Cerebellum (tissue), 4 donors: ENCODE measurements at places on chromosomes 5 and 9.

- DNase-seq = no peak
These were observed 49.3 kb downstream of the COL15A1 start for GRCh38 chr9:98992885-98993569.

GRCh38 chr9:122988920-122989621 lies 44.4 kb upstream of the GPR21 start:
- DNase-seq = no peak

GRCh38 chr5:84327591-84327990 lies 57.1 kb downstream of the EDIL3 start:
- no peak for DNase-seq

DNA sequence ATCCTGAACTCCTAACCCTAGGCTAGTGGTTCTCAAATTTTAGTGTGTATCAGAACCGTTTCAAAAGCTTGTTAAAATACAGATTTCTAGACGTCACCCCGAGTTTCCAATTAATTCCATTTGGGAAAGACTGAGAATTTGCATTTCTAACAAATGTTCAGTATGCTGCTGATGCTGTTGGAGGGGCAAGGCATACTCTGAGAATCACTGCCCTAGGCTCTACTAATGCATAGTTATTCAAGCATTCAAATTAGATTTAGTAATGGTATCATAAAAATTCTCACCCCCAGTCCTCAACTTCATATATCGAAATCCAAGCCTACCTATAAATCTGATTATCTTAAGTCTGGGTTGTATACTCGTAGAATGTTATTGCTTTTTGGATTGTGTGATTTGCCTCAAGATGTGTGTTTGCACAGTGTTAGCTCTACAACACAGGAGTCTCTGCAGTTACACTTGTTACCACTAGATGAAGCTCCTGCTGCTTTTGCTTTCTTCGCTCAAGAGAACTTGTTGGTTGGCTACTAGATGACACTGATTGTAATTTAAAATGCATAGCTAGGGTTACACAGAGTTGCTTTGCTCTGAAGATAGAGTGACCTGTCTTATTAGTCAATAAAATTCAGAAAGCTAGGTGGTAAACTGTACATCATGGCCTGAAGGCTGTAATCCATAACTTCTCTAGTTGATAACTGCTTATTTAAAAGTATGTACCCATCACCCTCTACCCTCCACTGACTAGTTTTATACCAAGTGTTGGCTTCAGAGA lies 7.5 kb upstream of the ERAP2 start:
- peak; percentile 73 for DNase-seq

GRCh38 chr9:74672237-74672636 lies 175.1 kb downstream of the RORB start:
- no peak for DNase-seq

DNA sequence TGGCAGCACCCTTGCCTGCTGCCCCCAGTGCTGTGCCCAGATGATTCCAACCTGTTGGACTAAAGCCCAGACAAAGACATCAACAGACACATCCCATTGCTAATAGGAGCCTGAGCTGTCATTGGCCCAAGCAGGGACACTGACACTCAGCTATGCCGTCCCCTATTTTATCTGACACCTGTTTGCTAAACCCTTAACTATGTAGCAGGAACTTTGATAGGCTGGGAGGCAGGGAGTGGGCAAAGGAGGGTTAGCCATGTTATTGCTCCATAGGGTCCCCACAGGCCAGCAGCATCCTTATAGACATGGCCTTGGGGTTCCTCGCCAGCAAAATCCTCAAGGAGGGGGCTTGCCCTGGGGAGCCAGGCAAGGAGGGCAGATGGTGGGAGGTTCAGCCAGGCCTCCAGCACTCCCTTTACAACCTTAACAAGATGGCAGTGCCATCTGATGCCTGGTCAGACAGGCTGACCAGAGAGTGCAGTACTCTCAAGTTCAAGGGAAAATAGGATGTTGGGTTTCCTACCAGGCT lies 50.4 kb upstream of the CDKN2AIPNL start:
- no peak for DNase-seq

DNA sequence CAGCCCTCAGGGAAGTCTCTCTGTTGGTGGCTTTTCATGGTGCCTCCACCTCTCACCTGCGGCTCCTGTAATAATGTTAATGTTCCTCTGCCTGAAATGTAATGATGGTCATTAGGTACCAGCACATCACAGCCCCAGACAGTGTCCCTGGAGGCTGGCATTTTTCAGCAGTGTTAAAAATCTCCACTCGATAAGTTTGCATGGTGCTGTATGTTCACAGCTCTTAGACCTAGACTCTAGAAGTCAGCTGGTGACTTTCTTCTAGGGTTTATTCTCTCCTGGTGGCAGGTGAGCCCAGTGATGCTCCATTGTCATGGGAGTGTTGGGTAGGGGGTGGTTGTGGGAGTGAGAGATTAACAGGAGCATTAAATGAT lies 53.1 kb downstream of the GPR107 start:
- DNase-seq = no peak

GRCh38 chr5:124849774-124850173 lies 103.3 kb upstream of the ZNF608 start:
- no peak for DNase-seq

GRCh38 chr9:110994771-110995241 lies 43.5 kb downstream of the LPAR1 start:
- DNase-seq = no peak

GRCh38 chr5:124463851-124464250 lies 282.6 kb downstream of the ZNF608 start:
- DNase-seq = no peak

DNA sequence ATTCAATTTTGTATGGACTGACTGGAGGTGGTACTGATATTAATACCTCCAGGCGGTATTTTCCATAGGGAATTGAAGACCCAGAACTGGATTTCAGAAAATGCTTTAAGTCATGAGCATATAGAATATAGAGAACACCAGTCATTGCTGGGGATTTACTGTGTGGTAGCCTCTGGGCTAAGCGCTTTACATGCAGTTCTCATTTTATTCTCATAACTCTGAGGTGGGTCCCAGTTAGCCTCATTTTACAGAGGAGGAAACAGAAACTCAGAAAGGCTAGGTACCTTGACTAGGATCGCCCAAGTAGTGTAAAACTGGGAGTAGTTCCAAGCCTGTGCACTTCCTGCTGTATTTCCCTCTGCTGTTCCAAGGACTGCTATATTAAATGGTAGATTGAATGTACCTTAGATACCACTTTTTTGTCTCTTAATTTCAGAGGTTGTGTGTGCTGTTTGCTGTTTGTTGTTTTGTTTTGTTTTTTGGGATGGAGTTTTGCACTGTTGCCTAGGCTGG lies 13.8 kb downstream of the SLC44A1 start:
- DNase-seq = peak; percentile 10

GRCh38 chr5:73274881-73275663 lies 102.1 kb downstream of the TMEM174 start:
- peak; percentile 84 for DNase-seq

- DNase-seq = no peak
These were observed 435.7 kb downstream of the MAT2B start for GRCh38 chr5:163941079-163941478.

- peak; percentile 73 for DNase-seq
These were observed 225.7 kb upstream of the KLF9 start for GRCh38 chr9:70639853-70640814.

- no peak for DNase-seq
These were observed 90.6 kb downstream of the FANCC start for GRCh38 chr9:95226921-95227320.

DNA sequence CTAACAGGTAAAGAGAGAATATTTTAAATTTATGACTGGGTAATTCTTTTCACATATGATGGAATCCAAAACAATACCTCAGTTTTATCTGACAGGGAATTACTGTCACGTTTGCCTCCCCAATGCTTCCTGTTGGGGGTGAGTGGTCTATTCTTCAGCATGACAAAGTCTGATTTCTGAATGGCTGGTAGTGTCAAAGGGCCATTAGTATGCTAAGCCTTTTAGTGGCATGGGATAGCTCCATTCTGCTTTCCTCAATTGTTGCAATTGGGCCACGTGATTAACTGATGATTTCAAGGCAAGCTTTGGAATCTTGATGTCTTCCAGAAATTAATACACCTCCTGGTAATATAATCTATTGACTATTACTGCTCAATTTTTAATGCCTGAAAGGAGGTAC lies 14.7 kb upstream of the NDUFS4 start:
- no peak for DNase-seq

- DNase-seq = peak; percentile 38
These were observed 6.3 kb upstream of the SMU1 start for GRCh38 chr9:33082538-33083326.

DNA sequence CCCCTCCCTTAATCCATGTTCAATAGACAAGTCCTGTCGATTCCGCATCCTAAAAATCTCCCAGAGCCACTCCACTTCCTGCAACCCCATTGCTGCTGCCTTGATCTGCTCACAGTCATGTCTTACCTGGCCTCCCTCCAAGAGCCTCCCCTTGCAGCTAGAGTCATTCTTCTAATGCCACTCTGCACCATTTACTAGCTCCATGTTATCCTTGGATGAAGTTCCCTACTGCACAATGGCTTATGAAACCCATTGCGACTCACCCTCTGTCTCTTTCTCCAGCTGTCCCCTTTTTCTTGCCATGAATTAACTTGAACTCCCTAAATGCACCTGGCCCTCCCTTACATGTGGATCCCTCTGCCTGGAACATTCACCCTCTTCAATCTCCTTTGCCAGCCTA lies 39.5 kb downstream of the MEGF10 start:
- no peak for DNase-seq

GRCh38 chr5:167155387-167156005 lies 1135.9 kb upstream of the WWC1 start:
- DNase-seq = no peak

DNA sequence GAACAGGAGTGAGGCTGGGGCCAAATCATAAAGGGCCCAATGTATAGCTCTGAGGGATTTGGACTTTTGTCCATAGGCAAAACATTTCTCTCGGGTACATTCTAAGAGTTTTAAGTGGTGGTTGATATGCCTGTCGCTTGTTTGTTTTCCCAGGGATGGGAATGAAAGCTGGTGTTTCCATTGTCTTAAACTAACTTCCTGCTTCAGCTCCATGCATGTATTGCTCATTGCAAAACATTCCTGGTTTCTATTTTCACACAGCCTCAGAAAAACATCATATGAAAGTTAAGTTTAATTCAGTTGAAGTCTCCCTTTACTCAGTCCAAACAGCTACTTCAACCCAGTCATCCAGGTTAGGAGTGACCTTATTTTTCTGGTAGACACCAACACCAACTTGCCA lies 235.0 kb downstream of the ACTL7B start:
- DNase-seq = no peak

- no peak for DNase-seq
These were observed 50.4 kb downstream of the SHOC1 start for GRCh38 chr9:111744363-111744762.

DNA sequence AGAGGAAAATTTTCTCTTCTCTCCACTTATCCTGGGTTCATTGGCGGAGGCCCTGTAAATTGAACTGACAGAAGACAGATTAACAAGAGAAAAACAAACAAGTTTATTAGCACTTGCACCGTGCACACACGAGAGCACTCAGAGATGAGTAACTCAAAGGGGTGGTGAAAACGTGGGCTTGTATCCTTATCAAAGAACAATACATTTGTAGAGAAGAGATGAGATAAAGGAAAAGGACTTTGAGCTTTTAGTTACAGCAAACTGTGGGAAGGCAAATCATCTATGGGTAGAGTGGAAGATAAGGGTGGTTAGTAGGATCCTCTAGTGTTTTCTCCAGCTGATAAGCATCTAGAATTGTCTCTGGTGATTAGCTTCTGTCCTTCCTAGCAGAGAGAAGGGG lies 44.4 kb upstream of the ROR2 start:
- no peak for DNase-seq

- DNase-seq = no peak
These were observed 39.4 kb downstream of the KLHL3 start for GRCh38 chr5:137696481-137696880.

- DNase-seq = no peak
These were observed 384.2 kb downstream of the DTWD2 start for GRCh38 chr5:118604106-118604505.

GRCh38 chr5:137061382-137061781 lies 437.7 kb downstream of the SPOCK1 start:
- no peak for DNase-seq

DNA sequence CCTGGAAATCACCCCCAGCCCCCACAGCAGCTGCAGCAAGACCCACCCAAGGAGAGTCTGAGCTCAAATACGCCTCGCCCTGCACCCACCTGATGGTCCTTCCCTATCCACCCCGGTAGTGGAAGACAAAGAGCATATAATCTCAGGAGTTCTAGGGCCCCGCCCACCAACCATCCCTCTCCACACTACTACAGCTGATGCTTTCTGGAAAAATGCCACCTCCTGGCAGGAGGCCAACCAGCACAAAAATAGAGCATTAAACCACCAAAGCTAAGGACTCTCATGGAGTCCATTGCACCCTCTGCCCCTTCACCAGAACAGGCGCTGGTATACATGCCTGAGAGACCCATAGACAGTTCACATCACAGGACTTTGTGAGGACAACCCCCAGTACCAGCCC lies 22.5 kb upstream of the NIPSNAP3A start:
- DNase-seq = no peak

DNA sequence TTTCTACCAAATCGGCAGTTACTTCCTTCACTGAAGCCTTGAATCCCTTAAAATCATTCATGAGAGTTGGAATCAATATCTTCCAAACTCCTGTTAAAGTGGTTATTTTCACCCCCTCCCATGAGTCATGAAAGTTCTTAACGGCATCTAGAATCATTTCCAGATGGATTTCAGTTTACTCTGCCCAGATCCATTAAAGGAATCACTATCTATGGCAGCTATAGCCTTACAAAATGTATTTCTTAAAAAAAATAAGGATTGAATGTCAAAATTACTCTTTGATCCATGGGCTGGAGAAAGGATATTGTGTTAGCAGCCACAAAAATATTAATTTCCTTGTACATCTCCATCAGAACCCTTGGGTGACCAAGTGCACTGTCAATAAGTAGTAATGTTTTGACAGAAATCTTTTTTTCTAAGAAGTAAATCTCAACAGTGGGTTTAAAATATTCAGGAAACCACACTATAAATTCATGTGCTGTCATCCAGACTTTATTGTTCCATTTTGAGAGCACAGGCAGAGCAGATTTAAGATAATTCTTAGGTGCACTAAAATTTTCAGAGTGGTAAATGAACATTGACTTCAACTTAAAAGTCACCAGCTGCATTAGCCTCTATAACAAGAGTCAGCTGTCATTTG lies 767.7 kb downstream of the DTWD2 start:
- DNase-seq = no peak

DNA sequence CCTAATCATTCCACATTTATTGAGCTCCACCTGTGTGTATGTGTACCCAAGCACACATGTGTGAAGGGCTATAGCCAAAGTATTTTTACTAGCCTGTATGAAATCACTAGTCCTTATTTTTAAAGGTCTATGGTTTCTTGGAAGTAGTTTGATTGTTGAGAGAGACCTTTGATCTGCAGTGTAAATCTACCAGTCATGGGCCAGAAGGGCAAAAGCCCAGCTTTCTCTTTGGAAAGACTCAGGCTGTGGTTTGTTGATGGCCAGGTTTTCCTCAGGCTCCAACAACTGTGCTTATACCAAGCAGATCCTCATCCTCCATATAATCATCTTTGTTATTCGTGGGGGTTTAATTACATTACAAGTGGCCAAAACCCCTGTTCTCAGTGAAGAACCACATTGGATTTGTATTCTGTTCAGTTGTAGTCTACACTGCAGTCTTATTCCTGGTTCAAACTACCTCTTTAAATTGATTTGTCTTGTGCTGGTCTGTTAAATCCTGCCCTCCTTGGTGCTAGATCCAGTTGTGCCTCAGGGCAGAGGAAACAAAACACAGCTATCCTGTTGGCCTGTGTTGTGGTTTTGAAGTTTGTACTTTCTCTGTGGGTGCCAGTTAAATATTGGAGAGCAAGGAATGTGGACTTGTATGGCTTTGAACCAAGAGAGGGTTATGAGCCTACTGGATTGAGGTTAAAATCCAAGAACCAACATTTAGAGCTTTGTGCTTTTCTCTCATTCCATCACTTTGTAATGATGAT lies 13.3 kb downstream of the CDC26 start:
- no peak for DNase-seq
